Heart left ventricle (tissue), 16 donors: ENCODE measurements at places on chromosomes 12 and 14. TPM values are rescaled to one million over a fixed set of nuclear protein-coding genes. Genes with fewer than 3 reads are reported as not detected.

KRT85 gene
- total RNA-seq: not detected

GLIPR1L1 gene
- total RNA-seq: not detected

SIRT4 gene
- 3.2 TPM for total RNA-seq

C12orf50 gene
- total RNA-seq: not detected

NFATC4 gene
- 19.1 TPM for total RNA-seq

HHIPL1 gene
- 1.7 TPM for total RNA-seq

SOX5 gene
- 3.6 TPM for total RNA-seq

DNA sequence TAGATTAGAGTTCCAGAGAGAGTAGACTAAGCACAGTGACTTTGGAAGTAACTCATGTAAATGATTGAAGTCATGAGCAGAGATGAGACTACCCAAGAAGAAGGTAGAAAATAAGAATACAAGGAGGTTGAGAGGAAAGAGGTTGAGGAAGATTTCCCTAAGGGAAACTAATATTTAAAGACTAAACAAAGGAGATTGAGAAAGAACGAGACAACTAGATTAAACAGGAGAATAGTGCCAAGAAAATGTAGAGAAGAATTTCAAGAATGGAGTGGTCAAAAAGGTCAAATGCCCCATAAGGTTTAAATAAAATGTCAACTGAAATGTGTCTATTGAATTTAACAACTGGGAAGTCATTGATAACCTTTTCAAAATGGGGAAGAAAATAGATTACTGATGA, 59.0 kb downstream of the RPS29 start:
- H3K4me3 ChIP-seq: no peak overlapping the region
- H3K27ac ChIP-seq: no peak overlapping the region
- no peak for DNase-seq
- H3K27me3 ChIP-seq: no peaks in the 10 kb centered on the region

DNA sequence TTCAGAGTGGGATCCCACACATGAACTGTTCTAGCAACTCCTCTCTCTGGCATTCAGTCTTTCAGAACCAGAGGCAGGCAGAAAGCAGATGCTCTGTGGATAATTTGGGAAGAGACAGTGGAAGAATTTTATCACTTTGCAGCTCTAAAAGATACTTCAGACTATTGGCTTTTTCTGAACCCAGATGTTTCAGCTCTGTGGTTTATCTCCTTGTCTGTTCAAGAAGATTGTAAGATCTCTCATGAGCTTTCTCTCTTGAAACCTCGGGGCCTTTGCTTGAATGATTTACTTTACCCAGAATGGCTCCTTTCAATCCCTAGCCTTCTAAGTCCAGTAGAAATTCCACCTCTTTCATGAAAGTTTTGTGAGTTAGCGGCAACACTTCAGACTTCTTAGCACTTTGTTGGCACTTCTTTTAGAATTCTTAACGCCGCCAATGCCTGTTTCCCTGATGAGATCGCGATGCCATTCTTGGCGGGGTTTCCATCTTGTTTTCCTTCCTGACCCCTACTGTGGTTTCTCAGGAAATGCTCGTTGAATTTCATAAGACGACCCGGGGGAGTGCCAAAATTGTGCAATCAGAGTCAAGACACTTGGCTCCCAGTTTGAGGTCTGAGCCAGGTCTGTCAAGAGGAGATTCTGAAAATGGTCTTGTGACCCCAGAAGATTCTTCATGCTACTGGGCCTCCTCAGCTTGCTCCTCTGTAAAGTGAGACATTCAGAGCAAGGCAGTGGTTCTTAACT, 107.0 kb upstream of the PRICKLE1 start:
- H3K36me3 ChIP-seq: no peaks in the 10 kb centered on the region
- H3K4me3 ChIP-seq: no peak overlapping the region
- peak; percentile 76 for DNase-seq

- no peak overlapping the region for H3K4me3 ChIP-seq
- no peaks in the 10 kb centered on the region for H3K36me3 ChIP-seq
- no peaks in the 10 kb centered on the region for H3K27me3 ChIP-seq
Measured at GRCh38 chr14:70013271-70013873, 134.2 kb downstream of the SMOC1 start.

DNA sequence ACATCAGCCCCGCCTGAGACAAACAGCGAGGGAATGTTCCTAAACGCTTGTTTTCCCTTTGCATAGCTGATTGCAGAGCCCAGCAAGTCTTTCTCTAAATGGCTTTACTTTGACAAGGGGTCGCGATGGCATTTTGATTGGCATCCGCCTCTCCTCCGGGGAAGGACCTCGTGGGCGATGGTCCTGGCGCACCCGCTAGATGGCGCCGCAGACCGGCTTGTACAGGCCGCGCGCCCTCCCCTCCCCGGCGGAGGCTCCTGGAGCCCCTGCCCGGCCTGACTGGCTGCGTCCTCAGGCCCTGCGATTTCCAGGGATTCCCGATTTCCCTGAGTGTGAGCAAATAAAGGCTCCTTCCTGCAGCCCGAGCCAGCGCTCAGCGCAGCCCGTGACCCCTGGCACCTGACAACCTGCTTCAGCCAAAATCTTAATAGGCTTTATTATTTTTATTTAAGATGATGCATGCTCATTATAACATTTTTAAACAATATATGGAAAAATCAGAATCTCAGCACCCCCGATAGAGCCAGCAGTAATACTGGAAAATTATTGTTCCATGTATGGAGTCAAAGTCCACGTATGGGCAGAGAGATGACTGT, 468.3 kb downstream of the AACS start:
- no peaks in the 10 kb centered on the region for H3K4me1 ChIP-seq
- H3K27me3 ChIP-seq: peaks cover 3% of the 10 kb centered on the region
- H3K36me3 ChIP-seq: no peaks in the 10 kb centered on the region
- DNase-seq: no peak
- H3K4me3 ChIP-seq: no peak overlapping the region
- H3K27ac ChIP-seq: no peak overlapping the region

- H3K27me3 ChIP-seq: no peaks in the 10 kb centered on the region
- no peak for DNase-seq
- no peak overlapping the region for H3K27ac ChIP-seq
- no peaks in the 10 kb centered on the region for H3K36me3 ChIP-seq
Measured at GRCh38 chr14:50350975-50351374, 38.9 kb downstream of the DMAC2L start.

DNA sequence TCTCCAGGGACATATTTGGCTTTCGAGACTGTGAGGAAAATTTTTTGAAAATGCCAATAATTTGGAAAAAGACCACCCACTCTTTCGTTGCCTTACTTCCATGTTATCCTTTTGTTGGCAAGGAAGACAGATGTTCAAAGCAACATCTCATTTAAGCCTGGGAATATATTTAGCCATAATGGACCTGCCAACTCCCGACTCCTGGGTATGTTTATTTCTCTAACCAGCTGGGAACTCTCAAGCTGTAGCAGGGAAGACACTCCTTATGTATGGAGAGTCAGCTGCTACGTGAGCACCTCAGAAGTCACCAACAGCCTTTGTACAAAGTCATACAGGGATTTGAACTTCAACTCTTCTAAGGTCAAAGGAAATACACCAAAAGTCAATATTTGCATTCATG, 96.5 kb upstream of the DAAM1 start:
- no peak overlapping the region for H3K27ac ChIP-seq
- H3K36me3 ChIP-seq: no peaks in the 10 kb centered on the region
- no peaks in the 10 kb centered on the region for H3K27me3 ChIP-seq
- H3K4me3 ChIP-seq: no peak overlapping the region
- no peak for DNase-seq

DNA sequence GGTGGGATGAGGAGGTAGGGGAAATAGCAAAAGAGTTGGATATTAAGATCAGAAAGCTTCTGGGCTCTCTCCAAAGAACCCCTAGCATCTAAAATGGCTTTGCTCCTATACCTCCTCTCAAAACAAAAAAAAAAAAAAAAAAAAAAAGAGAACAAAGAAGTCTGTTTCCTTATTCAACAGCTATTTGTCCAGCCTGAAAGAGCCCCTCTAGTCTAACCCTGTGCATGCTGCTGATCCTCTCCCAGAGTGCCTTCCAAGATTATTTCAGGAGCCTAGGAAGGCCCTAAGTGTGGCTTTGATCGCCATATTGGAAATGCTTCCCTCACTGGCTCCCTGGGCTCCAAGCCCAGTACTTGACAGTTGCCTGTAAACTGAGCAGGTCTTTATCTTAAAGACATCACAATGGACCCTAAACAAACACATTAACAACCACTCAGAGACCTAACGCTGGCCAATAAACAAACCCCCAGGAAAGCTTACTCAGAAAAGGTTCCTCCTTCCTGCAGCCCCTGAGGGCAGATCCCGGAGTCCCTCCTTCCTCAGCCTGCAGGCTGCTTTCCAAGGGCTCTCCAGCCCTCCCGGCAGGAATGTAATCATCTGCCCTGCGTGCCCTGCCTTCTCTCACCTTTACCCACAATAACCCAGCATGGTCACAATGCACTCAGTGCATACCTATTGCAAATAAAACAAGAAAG, 17.4 kb upstream of the COL2A1 start:
- no peaks in the 10 kb centered on the region for H3K36me3 ChIP-seq
- H3K27me3 ChIP-seq: peaks cover 6% of the 10 kb centered on the region
- no peaks in the 10 kb centered on the region for H3K4me1 ChIP-seq
- H3K27ac ChIP-seq: no peak overlapping the region
- H3K4me3 ChIP-seq: no peak overlapping the region

- H3K36me3 ChIP-seq: no peaks in the 10 kb centered on the region
- H3K4me1 ChIP-seq: no peaks in the 10 kb centered on the region
- no peak for DNase-seq
- H3K27ac ChIP-seq: no peak overlapping the region
Measured at GRCh38 chr14:89293314-89293916, 123.6 kb downstream of the FOXN3 start.

GRCh38 chr12:93061473-93062419, 132.7 kb upstream of the EEA1 start:
- peak overlapping the region; percentile 82 for H3K27ac ChIP-seq
- H3K27me3 ChIP-seq: no peaks in the 10 kb centered on the region
- no peaks in the 10 kb centered on the region for H3K36me3 ChIP-seq
- peak overlapping the region; percentile 2 for H3K4me3 ChIP-seq

GRCh38 chr12:10243818-10244520, 31.3 kb downstream of the GABARAPL1 start:
- H3K4me3 ChIP-seq: no peak overlapping the region
- no peak overlapping the region for H3K27ac ChIP-seq
- DNase-seq: no peak
- no peaks in the 10 kb centered on the region for H3K27me3 ChIP-seq
- H3K36me3 ChIP-seq: no peaks in the 10 kb centered on the region
- H3K4me1 ChIP-seq: no peaks in the 10 kb centered on the region

- H3K4me1 ChIP-seq: peaks cover 41% of the 10 kb centered on the region
- peak; percentile 64 for DNase-seq
- H3K27me3 ChIP-seq: no peaks in the 10 kb centered on the region
Measured at GRCh38 chr14:24332268-24332993, 2.4 kb downstream of the ADCY4 start.

DNA sequence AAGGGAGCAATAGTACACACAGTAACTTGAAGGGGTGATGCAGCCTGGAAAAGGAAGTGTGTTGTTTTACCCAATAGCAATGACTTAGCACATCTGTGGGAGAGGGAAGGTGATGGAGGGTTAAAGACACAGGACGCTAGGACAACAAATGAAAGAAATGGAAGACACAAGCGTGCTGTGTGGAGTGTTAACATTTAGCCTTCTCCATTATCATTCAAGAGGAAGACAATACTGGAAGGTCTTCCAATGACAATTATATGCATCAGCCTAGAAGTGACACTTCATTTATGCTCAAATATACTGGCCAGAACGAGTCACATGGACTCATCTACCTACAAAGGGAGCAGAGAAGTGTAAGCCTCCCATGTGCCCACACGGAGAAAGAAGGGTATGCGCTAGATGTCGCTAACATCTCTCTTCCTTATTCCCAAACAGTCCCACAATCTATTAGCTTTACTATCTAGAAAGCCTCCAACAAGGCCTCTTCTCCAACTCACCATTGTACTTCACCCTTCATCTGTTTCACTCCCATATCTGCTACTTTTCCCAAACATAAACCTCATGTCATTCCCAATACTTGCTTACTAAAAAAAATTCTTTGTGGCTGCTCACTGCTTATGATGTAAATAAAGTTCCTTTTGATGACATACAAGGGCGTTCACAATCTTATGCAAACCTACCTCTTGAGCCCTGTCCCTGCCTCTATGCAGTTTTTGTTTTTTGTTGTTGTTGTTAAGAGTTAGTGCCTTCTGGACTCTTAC, 20.3 kb downstream of the PPM1H start:
- peaks cover 16% of the 10 kb centered on the region for H3K4me1 ChIP-seq
- H3K36me3 ChIP-seq: no peaks in the 10 kb centered on the region
- H3K27ac ChIP-seq: no peak overlapping the region
- no peaks in the 10 kb centered on the region for H3K27me3 ChIP-seq

DNA sequence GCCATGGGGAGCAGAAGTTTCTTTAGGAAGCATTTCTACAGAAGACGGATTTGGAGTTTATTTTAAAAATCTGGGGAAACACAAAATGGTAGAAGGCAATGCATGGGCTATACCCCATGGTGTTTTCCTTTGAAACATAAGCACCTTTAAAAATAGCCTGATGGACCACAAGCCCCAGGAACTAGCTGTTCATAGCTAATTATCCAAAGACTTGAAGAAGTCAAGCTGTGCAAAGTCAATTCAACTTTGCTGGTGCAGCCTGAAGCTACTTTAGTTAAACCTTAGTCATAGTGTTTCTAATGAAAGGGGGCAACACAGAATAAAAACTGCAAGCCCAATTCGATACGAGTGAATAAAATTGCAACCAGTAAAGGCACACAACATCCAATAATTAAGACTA, 732.5 kb downstream of the GALC start:
- H3K4me1 ChIP-seq: no peaks in the 10 kb centered on the region
- H3K4me3 ChIP-seq: no peak overlapping the region
- no peak for DNase-seq

- H3K36me3 ChIP-seq: no peaks in the 10 kb centered on the region
- H3K27ac ChIP-seq: peak overlapping the region; percentile 84
- peaks cover 62% of the 10 kb centered on the region for H3K27me3 ChIP-seq
- peak overlapping the region; percentile 74 for H3K4me3 ChIP-seq
- DNase-seq: no peak
Measured at GRCh38 chr12:460261-461230, 807 bp downstream of the B4GALNT3 start.

- no peaks in the 10 kb centered on the region for H3K36me3 ChIP-seq
- no peak overlapping the region for H3K4me3 ChIP-seq
- H3K27me3 ChIP-seq: no peaks in the 10 kb centered on the region
Measured at GRCh38 chr12:39586816-39587215, 32.8 kb downstream of the ABCD2 start.

- peak overlapping the region; percentile 93 for H3K4me3 ChIP-seq
- DNase-seq: no peak
- peak overlapping the region; percentile 85 for H3K27ac ChIP-seq
- no peaks in the 10 kb centered on the region for H3K36me3 ChIP-seq
- H3K4me1 ChIP-seq: no peaks in the 10 kb centered on the region
- no peaks in the 10 kb centered on the region for H3K27me3 ChIP-seq
Measured at GRCh38 chr12:29781705-29782266, 2.0 kb downstream of the TMTC1 start.

- H3K4me3 ChIP-seq: peak overlapping the region; percentile 96
- H3K4me1 ChIP-seq: peaks cover 24% of the 10 kb centered on the region
- H3K27me3 ChIP-seq: no peaks in the 10 kb centered on the region
- peak overlapping the region; percentile 97 for H3K27ac ChIP-seq
- no peaks in the 10 kb centered on the region for H3K36me3 ChIP-seq
- DNase-seq: no peak
Measured at GRCh38 chr12:6342140-6342889, 439 bp upstream of the TNFRSF1A start.

GRCh38 chr12:51777457-51777856, 71.1 kb downstream of the FIGNL2 start:
- no peak overlapping the region for H3K27ac ChIP-seq
- DNase-seq: no peak
- H3K4me3 ChIP-seq: no peak overlapping the region
